ENCODE measurements at places on chromosomes 3 and 15. TPM values are rescaled to one million over a fixed set of nuclear protein-coding genes. Genes with fewer than 3 reads are reported as not detected.

HGD gene
- 83.5 TPM for total RNA-seq

CASR gene
- total RNA-seq = 0.17 TPM

ABTB1 gene
- 9.7 TPM for total RNA-seq

DNA sequence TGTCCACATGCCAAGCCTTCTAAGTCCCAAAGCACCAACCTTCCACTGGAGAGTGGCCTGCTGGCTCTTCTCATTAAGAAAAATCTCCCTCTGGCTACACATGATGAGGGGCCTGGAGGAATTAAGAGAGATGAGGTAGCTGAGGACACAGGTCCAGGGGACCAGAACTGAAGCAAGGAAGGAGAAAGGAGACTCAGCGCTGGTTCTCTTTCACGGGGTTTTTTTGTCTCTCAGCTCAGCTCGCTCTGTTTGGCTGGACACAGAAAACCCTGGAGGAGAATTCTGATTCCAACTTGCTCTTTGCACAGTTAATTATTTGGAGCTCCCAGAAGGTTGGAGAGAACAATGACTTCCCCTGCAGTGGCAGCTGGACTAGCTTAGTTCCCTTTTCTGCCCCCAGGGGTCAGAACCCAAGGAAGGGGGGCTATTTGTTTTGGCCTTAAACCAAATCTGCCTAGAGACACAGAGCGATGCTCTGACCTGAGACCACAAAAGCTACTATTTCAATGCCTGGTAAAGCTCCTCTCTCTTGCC is 507.6 kb downstream of the FHIT start:
- no peak overlapping the region for H3K27ac ChIP-seq
- no peaks in the 10 kb centered on the region for H3K36me3 ChIP-seq
- H3K27me3 ChIP-seq = no peaks in the 10 kb centered on the region
- no peak overlapping the region for H3K4me3 ChIP-seq

DNA sequence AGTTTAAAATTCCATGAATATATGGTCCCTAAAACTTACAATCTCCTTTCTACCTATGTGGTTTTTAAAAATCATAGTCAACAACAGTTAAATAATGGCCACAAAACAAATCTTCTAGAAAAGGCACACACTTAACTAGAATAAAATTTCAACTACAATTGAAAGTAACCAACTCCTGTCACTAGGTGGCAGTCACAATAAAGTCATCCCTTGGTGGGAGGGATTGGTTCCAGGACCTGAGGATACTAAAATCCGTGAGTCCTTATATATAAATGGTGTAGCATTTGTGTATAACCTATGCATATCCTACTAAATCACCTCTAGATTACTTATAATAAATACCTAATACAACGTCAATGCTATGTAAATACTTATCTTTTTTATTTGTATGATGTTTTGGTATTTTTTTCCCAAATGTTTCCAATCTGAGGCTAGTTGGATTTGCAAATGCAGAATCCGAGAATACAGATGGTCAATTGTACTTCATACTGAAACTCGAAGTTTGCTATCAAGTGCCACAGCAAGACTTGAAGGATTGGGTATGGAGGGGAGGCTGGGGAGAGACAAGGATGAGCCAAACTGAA is 172.6 kb downstream of the FMN1 start:
- no peaks in the 10 kb centered on the region for H3K36me3 ChIP-seq
- no peak overlapping the region for H3K27ac ChIP-seq
- no peaks in the 10 kb centered on the region for H3K27me3 ChIP-seq
- no peak overlapping the region for H3K4me3 ChIP-seq
- DNase-seq = no peak

GRCh38 chr3:16142350-16143025 is 32.0 kb upstream of the GALNT15 start:
- no peaks in the 10 kb centered on the region for H3K4me1 ChIP-seq
- H3K4me3 ChIP-seq = no peak overlapping the region
- no peaks in the 10 kb centered on the region for H3K27me3 ChIP-seq
- H3K27ac ChIP-seq = no peak overlapping the region
- no peaks in the 10 kb centered on the region for H3K36me3 ChIP-seq
- DNase-seq = no peak
